GM12878 (cell line): ENCODE measurements at places on chromosomes 1 and 21.

DNA sequence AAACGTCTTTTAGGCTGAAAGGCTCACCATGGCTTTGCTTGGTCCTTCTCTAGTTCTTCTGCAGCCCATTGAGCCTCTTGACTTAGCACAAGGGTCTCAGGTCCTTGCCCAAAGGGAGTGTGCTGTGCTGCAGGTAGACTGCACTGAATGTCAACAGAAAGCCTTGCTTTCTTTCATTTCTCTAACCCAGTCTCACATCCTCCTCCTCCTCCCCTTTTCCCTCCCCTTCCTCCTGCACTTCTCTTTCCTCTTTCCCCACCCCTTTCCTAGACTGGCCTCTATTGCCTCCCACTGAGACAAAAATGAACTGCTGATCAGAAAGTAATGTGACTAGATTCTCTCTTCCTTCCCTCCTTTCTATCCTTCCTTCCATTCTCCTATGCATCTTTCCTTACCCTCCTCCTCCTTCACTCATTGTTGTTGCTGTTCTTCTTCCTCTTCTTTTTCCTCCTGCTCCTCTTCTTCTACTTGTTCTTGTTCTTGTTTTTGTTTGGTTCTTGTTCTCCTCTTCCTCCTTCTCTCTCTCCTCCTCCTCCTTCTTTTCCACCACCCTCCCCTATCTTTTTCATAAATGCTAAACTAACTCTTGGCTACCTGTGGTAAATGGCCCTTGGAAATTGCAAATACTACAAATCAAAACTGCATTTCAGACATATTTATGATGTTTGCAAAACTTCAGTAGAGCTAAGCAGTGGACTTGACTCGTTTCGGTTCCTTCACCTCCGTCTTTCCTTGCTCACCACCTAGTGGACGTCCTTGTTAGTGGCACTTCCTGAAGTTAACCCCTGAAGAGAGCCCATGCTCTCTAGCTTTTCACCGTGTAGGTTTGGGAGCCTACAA is at the start of gene SELL:
SELL (minus strand) TSS at position 152 of the 840 bp plus-strand sequence; CDS start at position 30, 122 bp downstream.
- peak; percentile 90 for DNase-seq

GRCh38 chr1:191696354-191696753 is 461.9 kb upstream of the RGS18 start:
- DNase-seq, result no peak

GRCh38 chr1:187481581-187482148 is 652.9 kb downstream of the PLA2G4A start:
- no peak for DNase-seq

GRCh38 chr1:211517006-211517405 is 25.0 kb upstream of the RD3 start:
- no peak for DNase-seq

DNA sequence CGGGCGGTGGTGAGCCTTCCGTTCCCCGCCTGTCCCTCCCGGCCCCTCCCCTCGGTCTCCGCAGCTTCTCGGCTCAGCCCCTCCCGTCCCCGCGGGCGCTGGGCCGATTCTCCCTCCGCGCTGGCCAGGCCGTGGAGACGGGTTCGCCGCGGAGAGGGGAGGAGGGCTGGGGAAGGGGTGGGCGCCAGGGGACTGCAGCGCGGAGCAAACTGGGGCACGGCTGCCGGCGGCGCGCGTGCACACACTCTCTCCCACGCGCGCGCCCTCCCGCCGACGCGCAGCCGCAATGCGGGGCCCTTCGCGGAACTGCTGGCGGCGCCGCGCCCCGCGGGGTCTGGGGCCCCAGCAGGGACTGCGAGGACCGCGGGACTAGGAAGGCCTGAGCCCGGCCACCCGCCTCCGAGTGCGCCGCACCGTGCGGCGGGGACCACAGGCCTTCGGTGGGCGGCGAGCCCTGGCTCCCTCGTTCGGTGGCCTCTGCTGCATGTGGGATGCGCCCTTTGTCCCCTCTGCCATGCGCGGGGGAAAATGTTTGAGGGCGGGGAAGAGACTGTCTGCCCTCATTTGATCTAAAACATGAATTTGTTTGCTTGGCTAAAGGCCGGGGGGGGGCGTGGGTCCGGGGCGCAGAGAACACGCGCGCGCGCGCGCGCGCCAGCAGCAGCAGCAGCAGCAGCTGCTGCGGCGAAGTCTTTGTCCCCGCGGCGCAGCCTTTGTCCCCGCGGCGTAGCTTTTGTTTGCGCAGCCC is 90.7 kb upstream of the VAMP3 start:
- DNase-seq, result no peak

GRCh38 chr1:23102289-23102688 is 66.4 kb downstream of the LUZP1 start:
- no peak for DNase-seq

DNA sequence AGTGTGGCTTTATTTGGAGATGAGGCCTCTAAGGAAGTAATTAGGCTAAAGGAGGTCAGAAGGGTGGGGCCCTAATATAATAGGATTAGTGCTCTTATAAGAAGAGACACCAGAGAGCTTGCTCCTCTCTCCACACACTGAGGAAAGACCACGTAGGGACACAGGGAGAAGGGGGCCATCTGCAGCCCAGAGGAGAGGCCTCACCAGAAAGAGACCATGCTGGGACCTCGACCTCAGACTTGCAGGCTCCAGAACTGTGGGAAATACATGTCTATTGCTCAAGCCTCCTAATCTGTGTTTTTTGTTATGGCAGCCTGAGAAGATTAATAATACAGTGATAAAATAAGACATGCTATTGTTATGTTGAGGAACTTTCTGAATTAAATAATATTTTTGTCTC is 8.3 kb downstream of the RCAN1 start:
- no peak for DNase-seq

DNA sequence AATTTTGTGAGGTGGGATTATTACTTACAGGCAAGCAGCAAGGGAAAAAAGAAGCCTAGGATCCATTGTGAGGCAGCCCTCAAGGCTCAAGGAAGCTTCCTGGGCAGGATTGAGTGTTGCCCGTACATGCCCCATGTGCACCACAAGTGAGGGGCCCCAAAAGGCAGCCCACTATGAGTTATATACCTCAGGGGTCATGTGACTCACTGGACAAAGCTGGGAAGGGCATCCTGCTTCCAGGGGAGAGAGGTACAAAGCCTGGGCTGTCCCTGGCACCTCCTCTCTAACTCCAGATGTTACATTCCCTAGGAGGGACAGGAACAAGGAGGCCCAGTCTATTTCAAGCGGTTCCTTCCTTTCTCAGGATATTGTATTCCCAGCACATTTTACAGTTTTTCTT is 34.0 kb upstream of the CD1D start:
- DNase-seq, result no peak

GRCh38 chr1:20988943-20989342 is 187.8 kb downstream of the EIF4G3 start:
- DNase-seq, result no peak

- DNase-seq, result no peak
Observed at GRCh38 chr1:202204065-202204464, 10.5 kb downstream of the LGR6 start.

GRCh38 chr1:189131576-189131975 is 1346.1 kb downstream of the BRINP3 start:
- DNase-seq, result no peak

- no peak for DNase-seq
Observed at GRCh38 chr1:36982709-36983108, 51.6 kb downstream of the GRIK3 start.

- peak; percentile 0 for DNase-seq
Observed at GRCh38 chr21:26850116-26850643, 5.0 kb upstream of the ADAMTS1 start.

DNA sequence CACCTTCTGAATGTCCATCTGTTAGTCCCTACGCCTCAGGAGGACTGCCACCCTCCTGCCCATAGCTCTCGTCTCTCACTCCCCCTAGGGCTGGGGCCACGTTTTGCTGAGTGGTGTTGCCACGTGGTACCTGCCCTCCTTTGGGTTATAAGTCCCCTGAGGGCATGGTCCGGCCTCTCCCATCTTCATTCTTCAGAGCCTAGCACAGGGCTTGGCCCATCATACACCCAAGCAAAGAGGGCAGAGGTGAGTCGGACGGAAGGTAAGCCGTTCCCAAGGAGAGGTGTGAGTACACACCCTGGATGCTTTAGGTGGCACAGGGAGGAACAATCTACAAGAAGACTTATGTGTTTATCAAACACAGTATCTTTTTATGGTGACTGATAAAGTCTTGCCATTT is 10.9 kb downstream of the PADI2 start:
- no peak for DNase-seq

DNA sequence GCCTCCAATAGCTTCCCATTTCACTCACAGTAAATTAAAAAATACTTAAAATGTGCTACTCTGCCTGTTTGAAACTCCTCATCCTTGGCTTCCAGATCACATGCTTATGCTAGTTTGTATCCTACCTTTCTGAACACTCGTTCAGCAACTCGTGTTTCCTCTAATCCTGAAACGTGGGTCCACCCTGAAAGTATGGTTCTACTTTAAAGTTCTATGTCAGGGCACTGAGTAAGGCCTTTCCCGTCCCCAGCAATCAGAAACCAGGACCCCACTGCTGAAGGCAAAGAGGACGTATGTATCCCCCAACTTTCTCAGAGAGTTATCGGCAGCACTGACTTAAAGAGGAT is 419 bp upstream of the TSEN15 start:
- no peak for DNase-seq

GRCh38 chr1:246674049-246674448 is 50.2 kb upstream of the SCCPDH start:
- DNase-seq, result no peak

DNA sequence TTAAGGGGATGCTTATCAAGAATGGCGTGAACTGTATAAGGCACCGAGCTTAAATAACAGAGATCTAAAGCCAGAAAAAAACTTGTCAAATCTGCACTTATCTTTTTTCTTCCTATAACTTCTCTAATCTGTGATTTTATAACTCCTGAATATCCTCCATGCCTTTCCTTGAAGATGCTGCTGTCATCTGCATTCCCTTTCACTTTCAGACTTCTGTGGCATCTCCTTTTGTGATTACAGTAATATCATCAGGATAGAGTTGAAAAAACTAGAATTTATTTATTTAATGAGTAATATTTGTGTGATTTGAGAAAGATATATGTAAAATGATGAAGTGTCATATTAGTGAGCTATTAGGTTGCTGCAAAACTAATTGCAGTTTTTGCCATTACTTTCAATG is 357.8 kb upstream of the PTBP2 start:
- DNase-seq, result no peak

- DNase-seq, result no peak
Observed at GRCh38 chr1:24992761-24993211, 62.7 kb upstream of the RUNX3 start.

DNA sequence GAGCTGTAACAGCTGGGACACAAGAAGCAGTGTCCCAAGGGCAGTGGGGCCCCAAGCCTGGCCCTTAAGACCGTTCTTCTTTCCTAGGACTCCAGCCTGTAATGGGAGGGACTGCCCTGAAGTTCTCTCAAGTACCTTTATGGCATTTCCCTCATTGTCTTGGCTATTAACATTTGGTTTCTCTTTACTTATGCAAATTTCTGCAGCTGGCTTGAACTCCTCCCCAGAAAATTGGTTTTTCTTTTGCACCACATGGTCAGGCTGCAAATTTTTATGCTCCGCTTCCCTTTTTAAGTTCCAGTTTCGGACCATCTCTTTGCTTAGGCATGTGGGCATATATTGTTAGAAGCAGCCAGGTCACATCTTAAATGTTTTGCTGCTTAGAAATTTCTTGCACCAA is 3.1 kb upstream of the MROH9 start:
- peak; percentile 24 for DNase-seq

- DNase-seq, result no peak
Observed at GRCh38 chr1:181669246-181669645, 185.9 kb downstream of the CACNA1E start.

DNA sequence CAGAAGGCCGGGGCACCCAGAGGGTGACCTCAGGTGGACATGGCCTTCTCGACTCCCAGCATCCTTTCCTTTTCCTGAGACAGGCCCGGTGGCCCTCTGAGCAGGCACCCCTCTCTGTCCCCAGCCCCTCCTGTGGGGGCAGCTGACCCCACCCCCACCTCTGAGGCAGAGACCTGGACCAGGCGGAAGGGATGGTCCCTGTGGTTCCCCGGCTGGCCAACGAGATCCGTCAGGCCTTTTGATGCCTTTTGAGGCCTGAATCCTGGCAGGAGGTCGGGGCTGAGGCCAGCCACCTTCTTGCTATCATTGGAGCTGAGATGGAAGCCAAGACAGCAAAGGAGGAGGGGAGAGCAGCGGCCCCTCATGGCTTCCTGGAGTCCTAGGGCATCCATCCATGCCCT is 50.2 kb upstream of the ACTRT2 start:
- no peak for DNase-seq

GRCh38 chr1:192726820-192727504 is 81.9 kb upstream of the RGS2 start:
- no peak for DNase-seq

DNA sequence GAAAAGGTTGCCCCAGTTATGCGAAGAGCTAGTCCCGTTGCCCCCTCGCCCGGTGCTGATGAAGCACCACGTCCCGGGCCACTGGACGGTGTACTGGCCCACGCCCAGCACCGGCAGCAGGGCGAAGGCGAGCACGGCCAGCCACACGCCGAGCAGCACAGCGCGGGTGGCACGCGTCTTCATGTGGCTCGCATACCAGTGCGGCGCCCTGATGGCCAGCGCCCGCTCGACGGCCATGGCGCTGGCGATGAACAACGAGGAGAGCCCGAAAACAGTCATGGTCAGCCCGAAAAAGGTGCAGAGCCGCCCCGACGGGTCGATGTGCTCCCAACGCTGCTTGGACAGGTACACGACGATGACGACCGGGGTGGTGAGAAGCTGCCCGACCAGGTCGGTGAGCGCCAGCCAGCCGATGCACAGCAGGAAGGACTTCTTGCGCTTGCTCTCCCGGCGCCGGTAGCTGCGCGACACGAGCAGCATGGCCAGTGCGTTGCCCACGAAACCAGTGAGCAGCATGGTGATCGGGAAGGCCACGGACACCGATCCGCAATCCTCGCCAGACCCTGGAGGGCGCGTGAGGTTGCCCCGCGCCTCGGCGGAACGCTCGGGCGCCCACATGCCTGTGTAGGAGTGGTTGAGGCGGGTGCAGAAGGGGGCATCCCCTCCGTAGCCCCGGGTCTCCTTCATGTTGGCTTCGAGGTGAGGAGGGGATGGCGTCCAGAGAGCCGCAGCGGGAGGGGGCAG is 553 bp downstream of the PTGER3 start:
- DNase-seq, result no peak

- DNase-seq, result no peak
Observed at GRCh38 chr21:35163411-35163810, 114.3 kb upstream of the RUNX1 start.

GRCh38 chr1:93399781-93400180 is 48.1 kb upstream of the FNBP1L start:
- DNase-seq, result no peak

DNA sequence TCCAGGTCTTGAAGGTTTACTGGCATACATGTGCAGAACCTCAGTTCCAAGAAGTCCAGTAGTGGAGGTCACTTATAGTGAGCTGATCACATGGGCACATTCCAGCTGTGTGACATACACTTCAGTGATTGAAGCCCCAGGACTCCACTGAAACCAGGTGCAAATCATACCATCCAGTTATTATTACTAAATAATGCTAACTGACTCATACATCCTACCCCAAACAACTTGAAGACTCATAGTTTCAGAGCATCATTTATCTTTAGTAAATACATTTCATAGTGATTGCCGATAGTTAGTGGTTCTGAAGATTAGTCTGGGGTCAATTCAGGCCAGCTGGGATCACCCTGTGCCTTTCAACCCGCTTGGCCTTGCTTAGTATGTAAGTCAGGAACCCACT is 137.9 kb upstream of the UBE2U start:
- no peak for DNase-seq
